ENCODE measurements at places on chromosomes 7 and 10.

GRCh38 chr7:102988631-102989560, 76.1 kb downstream of the LRRC17 start:
- no peak for DNase-seq

GRCh38 chr7:113268757-113269156, 150.4 kb upstream of the SMIM30 start:
- peak; percentile 33 for DNase-seq

DNA sequence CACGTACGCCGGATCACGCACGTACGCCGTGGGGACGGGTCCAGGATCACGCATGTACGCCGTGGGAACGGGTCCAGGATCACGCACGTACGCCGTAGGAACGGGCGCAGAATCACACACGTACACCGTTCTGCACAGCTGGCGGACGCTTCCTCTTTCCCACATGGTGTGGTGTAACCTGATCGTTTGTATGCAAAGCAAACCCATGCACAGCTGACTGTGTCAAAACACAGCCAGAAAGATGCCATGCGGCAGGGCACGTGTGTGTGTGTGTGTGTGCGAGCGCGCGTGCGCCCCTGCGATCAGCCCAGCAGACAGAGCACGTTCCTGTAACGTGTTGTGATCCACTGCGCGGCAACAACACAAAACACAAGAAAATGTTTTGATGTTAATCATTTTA, 573.6 kb downstream of the DNAJB6 start:
- no peak for DNase-seq

DNA sequence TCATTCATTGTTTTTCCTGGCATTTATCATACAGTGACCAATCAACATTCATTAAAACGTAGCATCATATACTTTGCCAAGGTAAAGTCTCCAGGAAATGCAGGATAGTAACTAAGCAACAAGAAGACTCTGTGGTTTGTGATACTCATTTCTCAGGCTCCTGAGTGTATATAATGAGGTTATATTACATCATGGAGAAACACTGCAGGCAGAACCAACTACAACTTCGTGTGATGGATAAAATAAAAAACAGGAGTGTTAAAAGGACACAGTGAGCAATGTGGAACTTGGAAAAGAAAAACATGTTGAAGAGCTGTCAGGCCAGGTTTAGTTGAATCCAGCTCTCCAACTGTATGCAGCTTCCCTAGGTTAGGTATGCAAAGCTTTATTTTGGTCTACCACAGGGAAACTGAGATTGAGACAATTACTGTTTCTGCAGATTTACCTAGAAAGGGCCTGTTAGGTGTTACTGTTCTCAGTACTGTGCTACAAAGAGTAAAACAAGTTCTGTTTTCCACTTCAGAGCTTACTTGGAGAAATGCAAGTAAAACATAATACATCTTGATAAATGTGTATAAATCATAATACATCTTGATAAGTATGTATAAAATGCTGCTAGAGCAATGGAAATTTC, 7.8 kb upstream of the CCNY start:
- peak; percentile 95 for DNase-seq

- DNase-seq, result no peak
Measured at GRCh38 chr7:24921362-24921679, 58.7 kb downstream of the OSBPL3 start.

DNA sequence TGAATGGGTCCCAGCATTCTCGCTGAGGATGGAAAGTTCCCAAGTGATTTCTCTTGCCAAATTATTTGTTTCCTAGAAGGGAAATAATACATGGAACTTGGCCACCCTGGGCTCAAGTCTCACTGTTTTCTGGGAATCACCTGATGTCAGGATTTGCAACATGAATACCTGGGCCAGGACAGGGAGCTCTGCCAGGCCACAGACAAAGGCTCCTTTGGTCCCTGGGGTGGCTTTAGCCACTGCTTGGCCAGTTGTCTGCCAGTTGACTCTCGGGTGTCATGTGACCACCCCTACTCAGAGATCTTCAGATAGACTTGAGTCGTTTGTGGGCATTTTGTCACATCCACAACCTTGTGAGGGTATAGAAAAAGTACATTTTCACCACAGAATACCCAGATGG, 258.0 kb upstream of the HABP2 start:
- no peak for DNase-seq

DNA sequence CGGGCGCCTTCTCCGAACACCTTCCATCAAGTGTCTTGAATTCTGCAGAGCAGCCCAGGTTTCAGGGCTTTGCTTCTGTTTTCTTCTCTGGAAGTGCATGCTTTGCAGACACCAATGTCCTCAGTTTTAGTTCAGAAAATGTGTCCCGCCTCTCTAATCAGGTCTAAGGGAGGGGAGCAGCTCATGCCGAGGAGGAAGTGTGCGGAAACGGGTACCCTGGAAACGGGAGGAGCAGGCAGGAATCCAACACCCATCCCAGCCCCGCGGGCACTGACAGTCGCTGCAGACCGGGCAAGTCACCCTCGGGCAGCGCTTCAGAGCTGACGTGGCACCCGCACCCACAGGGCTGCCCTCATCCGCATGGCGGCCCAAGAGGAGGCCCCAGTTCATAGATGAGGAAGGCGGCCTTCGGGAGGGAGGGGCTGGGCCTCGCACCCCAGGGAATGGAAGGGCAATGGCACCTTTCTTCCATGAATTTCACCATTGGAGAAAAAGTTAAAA, 338.7 kb downstream of the DNAJB6 start:
- no peak for DNase-seq

DNA sequence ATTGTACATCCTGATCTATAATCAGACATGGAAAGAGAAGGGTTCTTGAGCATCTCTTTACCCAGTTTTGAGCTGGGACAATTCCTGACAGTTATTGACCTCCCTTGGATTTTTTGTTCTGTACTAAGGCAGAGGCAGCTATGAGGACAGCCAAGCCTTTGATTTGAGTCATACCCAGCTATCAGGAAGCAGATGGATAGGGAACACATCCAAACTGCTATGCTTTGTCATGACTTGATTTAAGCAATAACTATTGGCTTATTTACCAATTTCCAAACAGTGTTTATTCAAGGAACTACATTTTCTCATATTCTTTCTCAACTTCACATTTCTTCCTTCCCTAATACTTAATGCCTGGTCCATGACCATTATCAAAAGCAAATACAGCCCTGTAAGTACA, 396.4 kb upstream of the STEAP1 start:
- no peak for DNase-seq

- DNase-seq, result no peak
Measured at GRCh38 chr7:158520825-158521224, 66.8 kb downstream of the PTPRN2 start.

GRCh38 chr10:124611738-124612137, 132.4 kb downstream of the FAM53B start:
- DNase-seq, result no peak

GRCh38 chr10:127977357-127978009, 70.6 kb downstream of the PTPRE start:
- peak; percentile 44 for DNase-seq

GRCh38 chr7:80533287-80533686, 21.4 kb upstream of the GNAT3 start:
- peak; percentile 44 for DNase-seq

DNA sequence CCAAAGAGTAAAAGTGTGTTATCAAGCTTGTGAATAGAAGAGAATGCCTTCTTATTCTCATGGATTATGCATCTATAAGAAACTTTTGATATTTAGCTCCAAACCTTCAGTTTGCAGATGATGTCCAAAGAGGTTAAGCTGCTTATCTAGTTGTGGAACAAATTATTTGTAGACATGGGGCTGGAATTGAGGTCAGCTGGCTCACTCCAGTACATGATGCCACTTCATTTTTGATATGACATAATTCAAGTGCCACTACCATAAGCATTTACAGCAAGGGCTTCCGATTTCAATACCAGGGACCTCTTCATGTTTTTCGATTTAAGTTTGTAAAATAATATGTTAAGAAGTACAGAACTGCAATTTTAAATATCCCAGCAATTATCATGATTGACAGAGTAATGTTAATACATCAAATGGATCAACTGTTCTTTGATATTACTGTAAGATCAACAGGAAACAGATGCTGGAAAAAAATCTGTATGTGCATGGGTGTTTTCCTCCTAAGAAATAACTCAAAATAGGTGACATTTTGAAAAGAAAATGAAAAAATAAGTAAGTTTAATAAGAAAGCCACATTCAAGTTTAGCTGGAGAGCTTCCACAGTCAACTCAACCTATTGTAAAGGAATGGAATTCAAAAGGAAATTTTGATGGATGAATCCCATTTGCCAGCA, 12.7 kb downstream of the FAM3C start:
- DNase-seq, result no peak

GRCh38 chr10:119725517-119725827, 378 bp upstream of the INPP5F start:
- DNase-seq, result no peak

GRCh38 chr7:70937424-70937823, 194.5 kb upstream of the GALNT17 start:
- no peak for DNase-seq

DNA sequence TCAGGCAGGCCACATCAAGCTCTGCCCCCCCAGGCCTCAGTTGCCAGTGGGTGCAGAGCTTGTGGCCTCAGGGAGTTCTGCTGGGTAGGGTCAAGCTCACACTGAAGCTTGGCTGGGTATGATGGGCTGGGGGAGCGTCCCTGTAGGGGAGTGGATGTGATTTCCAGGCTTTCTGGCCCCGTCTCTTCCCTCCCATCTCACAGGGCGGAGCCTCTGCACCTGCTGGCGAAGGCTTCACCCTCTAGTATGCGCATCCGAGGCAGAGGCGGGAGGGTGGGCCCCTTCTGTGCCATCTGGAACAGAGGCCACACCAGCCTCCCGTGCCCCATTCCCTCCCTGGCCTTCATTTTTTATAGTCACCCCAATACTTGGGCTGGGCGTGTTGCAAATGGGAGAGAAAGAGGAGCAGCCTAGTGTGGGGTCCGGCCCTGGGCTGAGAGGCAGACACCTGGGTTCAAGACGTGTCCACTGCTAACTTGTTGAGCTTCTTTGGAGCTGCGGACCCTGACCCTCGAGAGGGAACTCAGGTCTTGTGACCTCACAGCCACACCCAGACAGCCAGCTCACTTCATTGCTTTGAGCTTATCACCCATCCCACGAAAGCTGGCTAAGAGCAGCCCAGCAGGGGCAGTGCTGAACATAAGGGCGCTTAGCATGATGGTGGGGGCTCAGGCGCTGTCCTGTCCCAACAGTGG, 2.3 kb downstream of the AQP1 start:
- no peak for DNase-seq

DNA sequence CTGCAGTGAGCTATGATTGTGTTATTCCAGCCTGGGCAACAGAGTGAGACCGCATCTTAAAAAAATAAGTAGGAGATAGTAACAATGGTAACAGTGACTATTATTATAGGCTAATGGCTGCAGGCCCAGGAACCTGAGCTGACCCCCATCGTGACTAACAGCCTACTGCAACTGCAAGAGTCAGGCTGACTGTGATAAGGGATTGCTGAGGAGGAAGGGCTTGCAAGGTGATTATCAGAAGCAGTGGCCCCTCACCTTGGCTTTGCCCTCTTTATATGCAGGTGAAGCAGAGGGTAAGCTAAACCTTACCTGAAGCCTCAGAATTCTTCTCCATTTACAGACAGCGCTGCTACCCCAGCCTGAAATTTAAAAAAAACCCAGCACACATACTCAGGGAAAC, 83.9 kb upstream of the SDK1 start:
- peak; percentile 61 for DNase-seq

DNA sequence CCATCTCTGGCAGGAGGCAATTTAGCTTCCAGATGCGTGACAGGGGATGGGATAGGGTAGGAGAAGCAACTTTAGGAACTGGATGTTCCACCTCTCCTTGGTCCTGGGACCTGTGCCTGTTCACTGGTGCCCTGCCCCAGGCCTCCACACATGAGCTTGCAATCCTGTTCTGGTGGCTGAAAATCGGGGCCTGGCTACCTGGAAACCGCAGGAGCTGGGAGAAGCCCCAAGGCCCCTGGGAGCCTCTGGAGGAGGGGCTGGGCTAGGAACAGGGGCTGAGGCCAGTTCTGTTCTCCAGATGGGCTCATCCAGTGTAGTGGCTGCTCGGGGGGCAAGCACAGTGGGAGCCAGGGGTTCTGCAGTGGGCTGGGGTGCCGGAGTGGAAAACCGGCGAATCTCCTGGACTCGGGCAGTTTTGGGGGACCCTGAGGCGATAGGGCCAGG, 5.3 kb upstream of the MYOZ1 start:
- DNase-seq, result no peak

GRCh38 chr10:73650537-73651331, 5.1 kb downstream of the SYNPO2L start:
- peak; percentile 97 for DNase-seq

- DNase-seq, result peak; percentile 6
Measured at GRCh38 chr10:10056961-10057360, 960.7 kb upstream of the CELF2 start.

DNA sequence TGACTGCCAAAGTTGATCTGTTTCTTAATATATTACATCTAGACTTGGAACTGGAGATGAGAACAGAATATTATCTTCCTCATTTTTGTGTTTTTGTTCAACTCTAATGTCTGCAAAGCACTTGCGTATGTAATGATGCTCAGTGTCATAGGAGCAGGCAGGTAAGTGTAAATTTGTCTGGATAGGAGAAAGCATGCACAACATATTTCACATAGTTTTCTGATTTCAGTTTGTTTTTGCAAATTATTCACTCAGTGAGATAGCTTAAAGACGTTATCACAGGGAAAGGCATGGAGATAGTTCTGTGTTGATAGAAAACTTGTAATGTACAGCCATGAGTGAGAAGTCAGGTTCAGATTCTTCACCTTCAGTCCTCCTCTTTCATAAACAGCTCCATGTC, 84.8 kb downstream of the CFTR start:
- DNase-seq, result no peak

DNA sequence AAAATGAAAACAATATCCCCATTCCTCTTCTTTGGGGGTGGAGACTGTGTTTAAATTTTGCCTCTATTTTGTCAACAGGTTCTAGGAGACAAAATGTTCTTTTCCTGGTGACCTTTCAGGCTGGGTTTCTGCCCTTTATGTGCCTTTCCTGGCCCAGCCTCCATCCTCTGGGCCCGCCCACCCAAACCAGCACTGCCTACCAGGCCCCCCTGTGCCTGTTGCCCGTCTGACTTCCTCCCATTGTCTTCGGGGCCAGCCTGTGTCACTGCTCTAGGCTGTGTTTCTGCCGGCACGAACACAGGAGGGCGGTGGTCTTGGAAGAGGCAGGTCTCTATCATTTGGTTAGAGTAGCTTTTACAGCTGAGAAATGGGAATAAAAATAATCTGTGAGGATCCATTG, 13.9 kb downstream of the TSPAN14 start:
- DNase-seq, result no peak

GRCh38 chr10:111116762-111117445, 40.1 kb downstream of the ADRA2A start:
- no peak for DNase-seq

- peak; percentile 20 for DNase-seq
Measured at GRCh38 chr10:132624847-132625471, 87.4 kb downstream of the INPP5A start.

GRCh38 chr7:8060241-8060640, 91.6 kb downstream of the GLCCI1 start:
- no peak for DNase-seq

DNA sequence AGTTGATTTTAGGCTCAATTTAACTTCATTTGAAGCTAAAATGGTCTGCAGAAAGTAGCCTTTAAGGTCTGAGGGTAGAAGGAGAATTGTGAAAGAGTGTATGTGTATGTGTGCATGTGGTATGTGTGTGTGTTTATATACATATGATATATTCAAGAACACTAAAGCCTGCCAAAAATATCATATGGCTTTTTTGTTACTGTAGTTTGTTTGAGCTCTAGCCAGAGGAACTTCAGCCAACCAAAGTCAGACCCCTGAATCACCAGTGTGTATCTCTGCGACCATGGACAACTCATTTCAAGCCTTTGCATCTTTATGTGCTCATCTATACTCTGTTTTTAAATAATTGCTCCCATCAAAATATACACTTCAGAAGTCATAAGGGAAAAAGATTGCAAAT, 58.4 kb upstream of the HDAC9 start:
- peak; percentile 84 for DNase-seq

GRCh38 chr7:74083928-74084721, 521 bp downstream of the LIMK1 start:
- peak; percentile 59 for DNase-seq

Data from IMR-90 (cell line).